Activated CD8-positive, alpha-beta memory T cell treated with anti-CD3 and anti-CD28 coated beads for 4 hours (primary cell): ENCODE measurements at places on chromosomes 12 and 14.

DNA sequence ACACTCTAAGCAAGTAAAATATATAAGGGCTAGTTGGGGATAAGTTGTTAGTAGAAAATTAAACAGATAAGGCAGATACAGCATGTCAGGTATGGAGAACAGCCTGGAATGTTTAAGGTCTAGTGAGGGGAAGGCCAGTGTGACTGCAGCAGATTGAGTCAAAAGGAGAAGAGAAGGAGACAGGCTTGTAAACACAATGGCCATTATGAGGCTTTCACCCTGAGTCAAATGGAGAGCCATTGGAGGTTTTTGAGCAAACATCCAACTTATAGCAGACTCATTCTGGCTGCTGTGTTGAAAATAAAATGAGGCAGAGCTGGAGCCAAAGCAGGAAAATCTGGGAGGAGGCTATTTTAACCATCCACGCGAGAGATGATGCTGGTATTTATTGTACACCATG, 142.0 kb downstream of the DUSP6 start:
- no peak for DNase-seq

DNA sequence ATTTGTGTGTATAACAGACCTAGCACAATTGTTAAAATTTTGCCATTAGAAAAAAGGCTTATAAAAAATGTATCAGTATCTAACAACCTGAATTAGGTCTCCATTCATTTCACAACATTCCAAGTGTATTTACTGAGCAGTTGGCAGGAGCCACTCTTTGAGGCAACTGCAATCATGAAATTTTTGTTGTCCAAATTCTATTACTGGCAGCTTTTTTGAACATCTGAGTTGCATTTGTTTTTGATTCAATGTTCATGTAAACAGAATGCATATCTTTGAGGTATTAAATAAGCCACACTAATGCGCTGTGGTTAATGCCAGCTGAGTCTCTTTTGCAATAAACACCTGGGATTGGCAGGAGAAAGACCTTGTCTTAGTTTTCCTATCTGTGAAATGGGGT, 8.7 kb downstream of the KITLG start:
- DNase-seq = no peak

DNA sequence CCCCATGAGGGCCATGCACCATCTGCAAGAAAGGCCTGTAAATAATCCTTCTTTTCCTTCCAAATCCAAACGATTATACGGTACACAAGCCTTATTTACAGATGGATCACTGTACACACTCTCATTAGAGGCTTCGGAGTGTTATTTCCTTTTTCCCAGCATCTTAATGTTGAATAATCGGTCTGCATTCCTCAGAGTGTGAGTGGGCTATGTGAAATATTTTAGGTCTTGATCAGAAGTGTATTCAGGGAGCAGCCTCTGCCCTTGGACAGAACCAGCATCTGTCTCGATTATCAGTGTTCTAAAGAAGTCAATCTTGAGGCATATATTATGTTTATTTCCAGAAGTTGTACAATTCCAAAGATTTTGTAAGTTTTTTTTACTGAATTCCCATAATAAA, 340.6 kb downstream of the SEC23A start:
- no peak for DNase-seq

- DNase-seq = no peak
These were observed 210.6 kb upstream of the EGLN3 start for GRCh38 chr14:34161351-34162082.

GRCh38 chr12:48817873-48818830, at the start of gene CACNB3:
TSS of gene CACNB3 (plus strand) at chr12:48818496. CDS start at chr12:48818930, 434 bp downstream.
- DNase-seq = peak; percentile 59

DNA sequence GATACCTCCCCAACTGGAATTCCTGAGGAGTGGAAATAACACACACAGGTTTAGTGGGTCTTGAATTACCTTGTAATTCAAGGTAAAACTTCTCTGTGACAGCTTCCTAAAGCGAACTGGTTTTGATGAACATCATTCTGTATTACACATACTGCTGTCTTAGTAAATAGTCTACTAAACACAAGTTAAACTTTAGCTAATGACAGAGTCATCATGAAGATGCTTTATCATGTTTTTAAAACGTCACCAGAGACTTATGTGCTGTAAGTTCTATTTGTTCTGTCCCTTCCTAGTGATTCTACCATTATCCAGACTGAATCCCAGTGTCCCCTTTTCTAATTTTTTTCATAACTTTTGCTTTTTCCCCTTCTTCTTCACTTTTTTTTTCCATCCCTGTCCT, 11.6 kb upstream of the GXYLT1 start:
- no peak for DNase-seq

DNA sequence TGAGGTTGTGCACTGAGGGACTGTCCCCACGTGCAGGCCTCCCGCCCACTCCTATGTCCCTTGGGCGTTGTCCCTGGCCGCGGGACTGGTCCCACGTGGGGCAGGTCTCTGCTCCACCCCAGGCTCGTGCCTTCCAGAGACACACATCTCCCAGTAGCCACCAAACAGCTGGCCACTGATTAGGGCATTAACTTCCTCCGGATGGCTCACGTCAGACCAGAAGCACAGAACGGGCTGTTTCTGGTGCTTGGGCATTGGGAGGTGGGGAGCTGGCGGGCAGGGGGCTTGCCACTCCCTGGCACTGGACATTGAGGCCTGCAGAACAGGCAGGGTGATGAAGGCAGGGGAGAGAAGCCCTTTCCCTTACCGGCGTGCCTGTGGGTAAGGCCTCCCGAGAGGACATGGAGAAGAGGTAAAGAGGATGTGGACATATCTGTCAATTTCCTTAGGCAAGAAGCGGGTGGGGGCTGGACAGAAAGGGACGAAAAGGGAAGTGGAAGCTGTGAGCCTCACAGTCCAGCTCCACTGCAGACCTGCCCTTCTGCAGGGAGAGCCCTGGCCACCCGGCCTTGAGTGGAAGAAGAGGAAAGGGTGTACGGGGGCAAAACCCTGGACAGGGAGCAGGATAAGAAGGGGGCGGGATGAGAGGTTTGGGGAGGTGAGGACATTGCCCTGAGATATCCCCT, 101.2 kb downstream of the NINJ2 start:
- no peak for DNase-seq

DNA sequence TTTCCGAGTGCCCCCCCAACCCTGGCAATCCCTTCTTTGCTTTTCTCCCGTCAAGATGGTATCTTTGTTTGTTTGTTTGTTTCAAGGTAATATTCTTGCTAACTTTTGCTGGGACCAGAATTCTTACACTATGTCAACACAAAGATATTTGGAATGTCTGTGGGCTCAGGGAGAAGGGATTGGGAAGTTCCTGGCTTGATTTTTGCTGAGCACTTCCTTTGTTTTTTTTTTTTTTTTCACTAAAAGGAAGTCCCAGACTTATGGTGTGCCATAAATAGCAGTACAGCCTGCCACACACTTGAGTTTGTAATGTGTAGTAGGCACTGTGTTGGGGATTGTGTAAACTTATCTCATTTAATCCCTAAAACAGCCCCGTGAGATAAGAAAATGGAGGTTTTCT, 11.2 kb upstream of the RNU6-7 start:
- no peak for DNase-seq

GRCh38 chr14:95101736-95102679, 55.3 kb downstream of the DICER1 start:
- no peak for DNase-seq

GRCh38 chr14:80982711-80983110, 27.3 kb downstream of the TSHR start:
- no peak for DNase-seq
